Activated T-helper 17 cell treated with anti-CD3 and anti-CD28 coated beads, Interleukin-2, amount 50 U/mL, for 72 hours (primary cell): ENCODE measurements at places on chromosomes 7 and 10. TPM values are rescaled to one million over a fixed set of nuclear protein-coding genes. Genes with fewer than 3 reads are reported as not detected.

Gene KIAA1217
- total RNA-seq = 2.6 TPM

Gene NKX2-3
- not detected for total RNA-seq

Gene WDR37
- 31.3 TPM for total RNA-seq

Gene ITIH5
- total RNA-seq = 0.34 TPM

Gene CD36
- not detected for total RNA-seq

Gene LIPJ
- total RNA-seq = not detected

Gene TMEM213
- not detected for total RNA-seq

Gene LRMDA
- not detected for total RNA-seq

Gene SYT15B
- total RNA-seq = 0.11 TPM

DNA sequence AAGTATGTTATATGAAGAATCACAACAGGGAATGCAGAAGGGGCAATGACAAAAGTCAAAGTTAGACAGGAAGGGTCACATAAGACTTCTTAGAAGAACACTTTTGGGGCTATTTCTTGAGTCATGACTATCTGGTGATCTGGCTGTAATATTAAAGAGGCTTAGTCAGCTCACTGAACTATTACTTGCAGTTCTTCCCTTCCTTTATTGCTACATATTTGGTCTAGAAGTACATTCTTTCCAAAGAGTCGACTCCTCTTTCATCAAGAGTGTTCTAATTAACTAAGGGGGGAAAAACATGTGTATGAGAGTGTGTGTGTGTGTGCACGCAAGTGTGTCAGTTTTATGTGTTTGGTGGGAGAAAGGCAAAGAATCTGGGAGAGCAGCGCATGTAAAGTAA is 247.3 kb upstream of the LRRTM3 start:
- ATAC-seq = no peak

DNA sequence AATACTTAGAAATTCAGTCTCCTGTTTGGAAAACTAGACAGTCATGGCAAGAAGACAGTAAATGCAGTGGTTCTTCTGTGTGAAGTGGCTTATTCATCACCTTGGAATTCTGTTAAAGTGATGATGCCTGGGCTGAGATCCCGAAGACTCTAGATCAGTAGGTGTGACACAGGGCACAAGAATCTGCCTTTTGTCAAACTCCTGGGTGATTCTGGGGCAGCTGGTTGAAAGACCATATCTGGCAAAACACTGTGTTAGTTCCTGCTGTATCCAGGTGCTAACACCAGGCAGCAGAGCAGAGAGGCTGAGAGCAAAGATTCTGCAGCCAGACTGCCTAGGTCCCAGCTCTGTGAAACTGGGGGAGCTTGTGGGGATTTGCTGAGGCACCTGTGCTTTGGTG is 26.5 kb downstream of the MRC1 start:
- ATAC-seq = no peak

- ATAC-seq = no peak
Measured at GRCh38 chr7:2497500-2498336, 21.5 kb upstream of the GRIFIN start.

GRCh38 chr7:29194206-29194593 is 375 bp upstream of the CHN2 start:
- no peak for ATAC-seq

- no peak for ATAC-seq
Measured at GRCh38 chr10:80462299-80462980, 8.3 kb downstream of the TSPAN14 start.

- peak; percentile 35 for ATAC-seq
Measured at GRCh38 chr7:48087349-48087748, 1.7 kb upstream of the UPP1 start.

DNA sequence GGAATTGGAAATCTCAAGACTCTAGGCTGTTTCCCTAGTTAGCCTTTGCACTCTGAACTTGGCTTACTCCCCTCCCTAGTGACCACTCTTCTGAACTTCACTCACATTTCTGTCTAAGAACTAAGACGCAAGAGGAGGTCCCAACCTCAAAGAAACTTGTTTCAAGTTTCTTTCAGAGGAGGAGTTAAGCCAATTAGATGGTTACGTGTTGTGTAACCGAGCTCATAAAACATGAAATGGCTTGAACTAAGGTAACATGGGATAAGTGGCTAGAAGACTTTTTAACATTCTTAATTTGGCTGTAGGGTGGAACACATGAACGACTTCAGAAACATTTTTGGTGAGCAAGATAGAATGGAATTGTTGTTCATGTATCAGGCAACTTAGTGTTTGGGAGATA is 39.5 kb upstream of the SEC61G start:
- ATAC-seq = no peak

DNA sequence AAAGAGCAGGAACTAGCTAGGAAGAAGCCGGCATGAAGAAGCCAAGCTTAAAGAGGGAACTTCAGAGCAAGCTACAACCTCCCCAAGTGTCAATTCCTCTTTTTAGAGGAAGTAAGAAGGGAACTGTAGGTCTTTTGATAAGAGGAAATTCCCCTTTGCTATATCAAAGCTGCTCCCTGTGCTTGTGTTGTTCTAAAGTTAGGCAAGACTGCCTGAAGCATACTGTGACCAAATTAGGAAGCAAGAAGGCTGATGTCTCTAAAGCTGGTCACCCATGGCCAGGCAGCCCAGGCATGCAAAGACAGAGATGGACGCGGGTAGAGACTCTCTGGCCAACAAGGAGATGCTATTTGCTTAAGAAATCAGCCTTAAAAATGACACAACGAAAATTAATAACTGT is 87.9 kb downstream of the RNF216 start:
- ATAC-seq = no peak

GRCh38 chr7:9083837-9084236 is 650.4 kb downstream of the NXPH1 start:
- no peak for ATAC-seq

- no peak for ATAC-seq
Measured at GRCh38 chr7:158803367-158803969, 25.8 kb downstream of the ESYT2 start.

- ATAC-seq = no peak
Measured at GRCh38 chr10:27822301-27822700, 76.7 kb upstream of the MKX start.
